Lung (tissue), 17 donors: ENCODE measurements at places on chromosomes 4 and X.

DNA sequence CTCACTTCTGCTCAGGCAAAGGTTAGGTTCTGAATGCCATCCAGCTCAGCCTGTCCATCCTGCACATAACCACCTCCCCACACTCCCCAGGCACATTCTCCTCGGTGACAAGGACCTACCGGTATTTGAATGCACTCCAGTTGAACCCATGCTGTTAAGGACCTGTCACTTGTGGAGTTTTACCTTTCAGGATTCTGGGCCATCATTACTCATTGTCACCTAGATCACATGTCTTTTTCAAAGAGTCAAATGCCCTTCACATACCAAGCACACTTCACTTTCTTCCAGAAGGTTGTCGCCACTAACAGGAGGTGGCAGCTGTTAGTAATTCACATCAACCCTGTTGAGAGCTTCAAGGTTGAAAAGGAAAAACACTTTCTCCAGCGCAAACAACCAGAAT, 218.3 kb downstream of the SOWAHB start:
- no peaks in the 10 kb centered on the region for H3K4me1 ChIP-seq
- H3K4me3 ChIP-seq = no peak overlapping the region
- H3K27me3 ChIP-seq = no peaks in the 10 kb centered on the region
- DNase-seq = no peak

DNA sequence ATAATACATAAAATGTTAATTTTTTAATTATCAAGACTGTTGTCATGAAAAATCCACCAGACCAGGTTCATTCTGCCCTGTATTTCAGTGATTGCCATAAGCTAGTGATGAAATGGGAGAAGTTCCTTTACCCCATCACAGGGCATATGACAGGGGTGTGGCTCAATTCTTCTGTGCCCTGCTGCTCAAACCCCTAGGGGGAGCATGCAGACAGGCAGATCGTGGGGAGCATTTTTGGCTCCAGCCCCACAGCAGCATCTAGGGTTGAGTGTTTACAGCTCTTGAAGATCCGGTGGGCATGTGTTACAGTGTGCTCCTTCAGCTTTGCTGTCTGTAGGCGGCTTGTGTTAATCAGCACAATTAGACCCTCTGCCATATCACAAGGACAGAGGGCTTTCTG, 700.7 kb downstream of the PCDH18 start:
- H3K4me1 ChIP-seq = no peaks in the 10 kb centered on the region
- H3K4me3 ChIP-seq = no peak overlapping the region
- no peaks in the 10 kb centered on the region for H3K36me3 ChIP-seq
- DNase-seq = no peak
- H3K27ac ChIP-seq = no peak overlapping the region

- H3K27me3 ChIP-seq = no peaks in the 10 kb centered on the region
- no peaks in the 10 kb centered on the region for H3K4me1 ChIP-seq
- no peak for DNase-seq
- H3K36me3 ChIP-seq = no peaks in the 10 kb centered on the region
Measured at GRCh38 chr4:16993956-16994840, 95.8 kb upstream of the LDB2 start.

GRCh38 chr4:80305466-80305865, 30.1 kb upstream of the CFAP299 start:
- H3K4me3 ChIP-seq = no peak overlapping the region
- H3K36me3 ChIP-seq = no peaks in the 10 kb centered on the region
- no peak for DNase-seq
- H3K27me3 ChIP-seq = peaks cover 2% of the 10 kb centered on the region

DNA sequence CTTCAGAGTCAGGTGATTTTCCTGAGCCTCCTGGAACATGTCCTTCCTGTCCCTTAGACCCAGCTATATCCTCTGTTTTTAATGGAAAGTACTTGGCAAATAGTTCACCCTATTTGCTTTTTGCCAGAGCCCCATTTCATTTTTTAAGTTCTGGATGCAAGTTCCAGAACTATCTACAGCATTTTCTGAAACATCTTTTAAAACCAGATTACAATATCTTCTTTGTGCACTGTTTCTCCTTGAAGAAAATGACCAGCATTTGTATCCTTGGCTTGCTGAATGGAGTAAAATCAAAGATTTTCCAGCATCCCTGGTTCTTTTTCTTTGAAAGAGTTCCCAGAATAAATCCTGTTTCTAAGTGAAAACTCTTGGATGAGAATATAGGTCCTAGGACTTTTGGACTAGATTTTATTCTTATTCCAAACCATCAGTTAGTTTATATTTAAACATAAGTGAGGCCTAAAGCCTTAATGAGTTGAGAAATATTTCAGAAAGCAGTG, 224.3 kb downstream of the ANK2 start:
- no peak overlapping the region for H3K4me3 ChIP-seq
- no peak for DNase-seq
- H3K27me3 ChIP-seq = no peaks in the 10 kb centered on the region
- H3K27ac ChIP-seq = no peak overlapping the region

GRCh38 chr4:88672987-88673386, 24.6 kb downstream of the NAP1L5 start:
- H3K36me3 ChIP-seq = peaks cover 4% of the 10 kb centered on the region
- H3K4me3 ChIP-seq = no peak overlapping the region
- H3K27ac ChIP-seq = no peak overlapping the region
- no peaks in the 10 kb centered on the region for H3K27me3 ChIP-seq
